Thoracic aorta (tissue), 2 donors: ENCODE measurements at places on chromosomes 2 and 18. TPM values are rescaled to one million over a fixed set of nuclear protein-coding genes. Genes with fewer than 3 reads are reported as not detected.

The GCG gene
- total RNA-seq: not detected

The C1QL2 gene
- not detected for total RNA-seq

The KCNIP3 gene
- 22.1 TPM for total RNA-seq

The TMEM37 gene
- total RNA-seq: 4.9 TPM

The PDE1A gene
- 35.2 TPM for total RNA-seq

The NYAP2 gene
- total RNA-seq: 0.14 TPM

The MRPL53 gene
- 14.6 TPM for total RNA-seq

- no peak for DNase-seq
- no peaks in the 10 kb centered on the region for H3K27me3 ChIP-seq
- H3K4me3 ChIP-seq: no peak overlapping the region
- peaks cover 7% of the 10 kb centered on the region for H3K4me1 ChIP-seq
These were observed 93.2 kb downstream of the CABYR start for GRCh38 chr18:24231773-24232735.

DNA sequence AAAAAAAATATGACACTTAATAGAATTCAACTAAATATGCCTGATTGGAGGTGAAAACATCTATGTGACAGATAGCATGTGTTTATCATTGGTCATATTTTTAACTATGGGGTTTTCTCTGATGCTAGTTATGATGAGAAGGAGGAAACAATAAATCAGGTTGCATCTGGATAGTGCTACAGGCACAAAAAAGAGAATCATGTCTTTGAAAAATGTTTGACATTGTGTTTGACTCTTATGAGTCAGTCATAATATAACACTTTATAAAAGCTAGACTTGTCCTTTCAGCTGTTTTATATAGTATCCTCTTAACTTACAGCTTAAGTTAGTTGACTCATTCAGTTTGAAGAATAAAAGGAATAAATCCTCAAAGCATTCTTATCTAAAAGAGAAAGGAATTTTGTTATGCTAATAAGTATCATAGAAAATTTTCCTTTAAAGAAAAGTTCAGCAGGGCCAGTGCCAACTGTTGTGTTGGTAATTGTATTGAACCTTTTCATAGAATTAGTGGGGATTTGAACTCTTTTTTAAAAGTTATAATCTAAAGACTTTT is 78.4 kb upstream of the UBXN4 start:
- H3K27me3 ChIP-seq: no peaks in the 10 kb centered on the region
- DNase-seq: no peak
- no peak overlapping the region for H3K27ac ChIP-seq
- H3K36me3 ChIP-seq: peaks cover 6% of the 10 kb centered on the region
- no peak overlapping the region for H3K4me3 ChIP-seq
- H3K4me1 ChIP-seq: no peaks in the 10 kb centered on the region

- no peaks in the 10 kb centered on the region for H3K4me1 ChIP-seq
- no peak overlapping the region for H3K27ac ChIP-seq
- H3K36me3 ChIP-seq: no peaks in the 10 kb centered on the region
- H3K4me3 ChIP-seq: no peak overlapping the region
- H3K27me3 ChIP-seq: no peaks in the 10 kb centered on the region
- DNase-seq: no peak
These were observed 158.2 kb upstream of the MYCN start for GRCh38 chr2:15782009-15782751.

DNA sequence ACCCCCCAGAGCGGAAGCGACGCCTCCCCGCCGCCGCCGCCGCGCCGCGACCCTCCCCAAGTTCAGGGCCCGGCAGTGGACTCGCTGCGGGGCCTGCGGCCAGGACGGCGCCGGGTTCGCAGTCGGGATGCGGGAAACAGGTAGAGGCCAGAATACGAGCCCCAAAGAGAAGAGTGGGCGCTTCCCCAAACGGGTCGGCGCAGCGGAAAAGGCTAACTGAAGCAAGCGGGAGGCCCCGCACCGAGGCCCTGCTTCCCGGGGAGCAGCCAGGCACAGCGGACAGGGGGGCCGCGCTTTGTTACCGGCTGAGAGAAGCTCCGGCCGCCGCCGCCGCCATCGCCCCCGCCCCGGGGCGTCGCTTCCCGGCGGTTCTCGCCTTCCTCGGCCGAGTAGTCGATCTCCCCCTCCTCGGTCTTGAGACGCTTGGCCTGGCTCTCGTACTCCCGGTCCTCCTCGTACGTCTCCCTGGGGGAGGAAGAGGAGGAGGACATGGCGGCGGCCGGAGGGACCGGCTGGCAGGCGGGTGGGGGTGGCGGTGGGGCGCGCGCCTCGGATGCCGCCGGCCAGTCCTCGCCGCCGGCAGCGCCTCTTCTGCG is 494 bp downstream of the HNRNPLL start:
- no peaks in the 10 kb centered on the region for H3K36me3 ChIP-seq
- H3K27ac ChIP-seq: peak overlapping the region; percentile 98
- no peak for DNase-seq
- no peaks in the 10 kb centered on the region for H3K27me3 ChIP-seq
- H3K4me1 ChIP-seq: peaks cover 31% of the 10 kb centered on the region

- H3K36me3 ChIP-seq: peaks cover 26% of the 10 kb centered on the region
- no peak overlapping the region for H3K27ac ChIP-seq
- no peaks in the 10 kb centered on the region for H3K27me3 ChIP-seq
- H3K4me3 ChIP-seq: peak overlapping the region; percentile 64
- peaks cover 24% of the 10 kb centered on the region for H3K4me1 ChIP-seq
These were observed 1.9 kb downstream of the CHPF start for GRCh38 chr2:219541611-219542180.

DNA sequence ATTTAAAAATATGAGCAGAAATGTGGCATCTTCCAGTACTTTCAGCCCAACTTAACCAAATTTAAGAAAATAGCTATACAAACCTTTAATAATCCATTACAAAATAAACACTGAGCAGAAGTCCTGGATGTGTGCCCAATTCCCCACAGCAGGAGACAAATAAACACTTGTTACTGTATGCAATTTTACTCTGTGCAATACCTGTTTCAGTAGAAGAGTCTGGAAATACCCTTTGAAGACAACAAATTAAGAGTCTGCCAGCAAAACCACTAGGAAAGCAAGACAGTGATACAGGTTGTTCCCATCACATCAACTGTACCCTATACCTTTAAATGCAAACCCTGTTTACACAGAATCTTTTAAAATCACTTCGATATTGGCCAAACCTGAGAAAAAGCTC is 41.4 kb upstream of the RNU4ATAC start:
- no peaks in the 10 kb centered on the region for H3K27me3 ChIP-seq
- H3K27ac ChIP-seq: no peak overlapping the region
- H3K36me3 ChIP-seq: no peaks in the 10 kb centered on the region
- no peak for DNase-seq
- peaks cover 5% of the 10 kb centered on the region for H3K4me1 ChIP-seq
- H3K4me3 ChIP-seq: no peak overlapping the region

DNA sequence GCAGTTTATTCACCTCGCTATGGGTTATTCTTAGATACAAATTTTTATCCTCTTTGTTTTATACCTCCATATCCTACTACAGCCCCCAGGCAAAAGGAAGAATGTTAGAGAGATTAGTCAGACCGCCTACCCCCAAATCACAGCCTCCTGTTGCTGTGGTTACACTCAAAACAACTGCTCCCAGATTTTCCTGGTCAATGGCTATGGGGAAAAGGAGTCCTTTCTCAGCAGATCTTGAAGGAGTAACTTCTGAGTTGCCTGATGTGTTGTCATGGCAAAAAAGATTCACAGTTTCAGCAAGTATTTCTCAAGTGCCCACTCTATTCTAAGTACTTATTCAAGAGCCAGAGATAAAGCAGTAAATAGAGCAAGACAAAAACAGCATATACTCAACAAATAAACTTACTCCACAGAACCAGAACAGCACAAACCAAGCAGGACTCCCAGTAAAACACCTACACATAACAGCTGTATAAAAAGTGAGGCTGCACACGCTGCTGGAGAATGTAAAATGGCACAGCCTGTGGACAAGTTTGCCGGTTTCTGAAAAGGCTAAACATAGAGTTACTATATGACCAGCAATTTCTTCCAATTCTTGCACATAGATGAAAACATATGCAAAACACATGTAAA is 104.8 kb downstream of the NOL10 start:
- peaks cover 21% of the 10 kb centered on the region for H3K36me3 ChIP-seq
- no peak overlapping the region for H3K27ac ChIP-seq
- DNase-seq: no peak
- H3K27me3 ChIP-seq: no peaks in the 10 kb centered on the region
- no peak overlapping the region for H3K4me3 ChIP-seq
- no peaks in the 10 kb centered on the region for H3K4me1 ChIP-seq

GRCh38 chr2:39706312-39706711 is 40.6 kb downstream of the TMEM178A start:
- no peaks in the 10 kb centered on the region for H3K4me1 ChIP-seq
- no peaks in the 10 kb centered on the region for H3K36me3 ChIP-seq
- no peaks in the 10 kb centered on the region for H3K27me3 ChIP-seq
- no peak overlapping the region for H3K27ac ChIP-seq
- H3K4me3 ChIP-seq: no peak overlapping the region

DNA sequence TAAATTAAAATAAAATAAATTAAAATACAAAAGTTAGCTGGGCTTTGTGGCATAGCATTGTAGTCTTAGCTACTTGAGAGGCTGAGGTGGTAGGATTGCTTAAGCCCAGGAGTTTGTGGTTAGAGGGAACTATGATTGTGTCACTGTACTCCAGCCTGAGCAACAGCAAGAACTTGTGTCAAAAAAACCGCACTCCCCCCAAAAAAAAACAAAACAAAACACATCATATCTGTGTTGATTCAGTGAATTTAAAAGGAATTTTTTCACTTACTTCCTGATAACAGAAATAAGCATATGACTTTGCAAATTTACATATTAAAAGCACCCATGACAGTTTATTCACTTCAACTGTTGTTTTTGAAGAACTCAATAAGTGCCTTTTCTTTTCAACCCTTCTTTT is 68.1 kb upstream of the PELI1 start:
- no peak for DNase-seq
- H3K4me3 ChIP-seq: no peak overlapping the region
- H3K36me3 ChIP-seq: no peaks in the 10 kb centered on the region
- H3K27ac ChIP-seq: no peak overlapping the region
- no peaks in the 10 kb centered on the region for H3K4me1 ChIP-seq

DNA sequence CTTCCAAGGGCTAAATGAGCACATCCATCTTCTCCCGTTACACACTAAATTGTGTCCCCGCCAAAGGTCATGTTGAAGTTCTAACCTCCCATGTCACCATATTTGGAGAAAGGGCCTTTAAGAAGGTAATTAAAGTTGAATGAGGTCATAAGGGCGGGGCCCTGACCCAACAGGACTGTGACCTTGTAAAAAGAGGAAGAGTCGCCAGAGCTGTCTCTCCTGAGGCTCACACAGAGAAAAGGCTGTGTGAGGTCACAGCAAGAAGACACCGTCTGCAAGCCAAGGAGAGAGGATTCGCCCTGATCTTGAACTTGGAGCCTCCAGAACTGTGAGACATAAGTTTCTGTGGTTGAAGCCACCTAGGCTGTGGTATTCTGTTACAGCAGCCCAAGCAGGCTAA is 24.1 kb downstream of the TRABD2A start:
- no peaks in the 10 kb centered on the region for H3K27me3 ChIP-seq
- H3K27ac ChIP-seq: no peak overlapping the region
- no peaks in the 10 kb centered on the region for H3K4me1 ChIP-seq
- H3K4me3 ChIP-seq: no peak overlapping the region

- no peaks in the 10 kb centered on the region for H3K36me3 ChIP-seq
- peaks cover 13% of the 10 kb centered on the region for H3K4me1 ChIP-seq
- no peaks in the 10 kb centered on the region for H3K27me3 ChIP-seq
- no peak for DNase-seq
- no peak overlapping the region for H3K27ac ChIP-seq
These were observed 90.3 kb upstream of the ST3GAL5 start for GRCh38 chr2:85978883-85979780.

GRCh38 chr18:30828700-30829099 is 213.8 kb downstream of the DSC3 start:
- H3K27me3 ChIP-seq: no peaks in the 10 kb centered on the region
- H3K4me1 ChIP-seq: no peaks in the 10 kb centered on the region
- no peaks in the 10 kb centered on the region for H3K36me3 ChIP-seq
- H3K4me3 ChIP-seq: no peak overlapping the region
- DNase-seq: no peak
- H3K27ac ChIP-seq: no peak overlapping the region
